ENCODE measurements at places on chromosomes 11 and 22.
A peak's percentile ranks its signal among the peaks of the same experiment; 100 is the strongest.

- DNase-seq = no peak
These were observed 437.8 kb downstream of the DYNC2H1 start for GRCh38 chr11:103547024-103547423.

DNA sequence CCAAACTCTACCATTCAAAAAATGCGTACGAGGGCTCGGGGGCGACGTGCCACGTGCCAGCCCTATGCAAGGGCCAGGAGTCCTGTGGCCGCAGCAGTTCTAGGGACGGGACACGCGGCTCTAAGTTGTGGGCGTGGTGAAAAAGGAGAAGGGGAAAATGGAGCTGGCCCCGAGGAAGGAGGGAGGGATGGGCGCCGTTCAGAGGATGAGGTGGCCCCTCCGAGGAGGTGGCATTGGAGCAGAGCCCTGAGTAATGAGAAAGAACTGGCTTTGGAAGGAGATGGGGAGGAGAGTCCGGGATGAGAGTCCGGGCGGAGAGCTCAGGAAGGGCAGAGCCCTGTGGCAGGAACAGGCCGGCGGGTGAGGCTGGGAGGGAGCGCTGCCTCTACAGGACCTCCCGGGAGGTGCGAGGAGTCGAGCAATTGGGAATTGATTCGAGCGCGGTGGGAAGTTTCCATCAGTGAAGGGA is 21.0 kb downstream of the OTUB1 start:
- DNase-seq = peak; percentile 75

DNA sequence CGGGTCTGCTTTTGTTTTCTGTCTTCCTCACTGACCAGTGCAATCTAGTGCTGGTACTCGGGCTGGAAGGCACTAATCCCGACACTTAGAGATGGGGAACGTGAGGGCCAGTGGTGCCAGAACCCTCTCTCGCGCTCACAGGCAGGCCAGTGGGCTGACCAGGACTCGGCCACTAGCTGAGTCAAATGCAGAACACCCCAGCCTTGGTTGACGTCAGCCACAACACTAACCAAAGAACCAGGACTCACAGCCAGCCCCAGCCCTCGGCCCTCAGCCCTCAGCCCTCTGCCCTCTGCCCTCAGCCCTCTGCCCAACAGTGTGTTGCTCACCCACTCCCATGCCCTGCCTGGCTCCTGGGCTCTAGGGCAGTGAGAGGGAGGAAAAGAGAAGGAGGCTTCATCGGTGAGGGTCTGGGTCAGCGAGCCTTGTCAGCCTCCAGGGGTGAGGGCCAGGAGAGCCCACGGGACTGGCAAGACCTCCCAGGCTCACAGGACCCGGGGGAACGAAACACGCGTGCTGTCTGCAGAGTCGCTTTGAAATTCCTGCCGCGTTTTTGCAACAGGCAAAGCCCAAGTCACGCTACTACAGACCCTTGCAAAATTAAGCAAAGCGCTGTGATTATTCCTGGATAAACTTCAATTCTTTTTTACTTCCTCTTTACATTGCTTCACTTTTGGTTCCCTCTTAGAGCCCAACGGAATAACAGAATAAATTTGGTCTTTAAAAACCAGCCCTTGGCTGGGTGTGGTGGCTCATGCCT is 27.5 kb downstream of the KIAA0930 start:
- DNase-seq = peak; percentile 63

DNA sequence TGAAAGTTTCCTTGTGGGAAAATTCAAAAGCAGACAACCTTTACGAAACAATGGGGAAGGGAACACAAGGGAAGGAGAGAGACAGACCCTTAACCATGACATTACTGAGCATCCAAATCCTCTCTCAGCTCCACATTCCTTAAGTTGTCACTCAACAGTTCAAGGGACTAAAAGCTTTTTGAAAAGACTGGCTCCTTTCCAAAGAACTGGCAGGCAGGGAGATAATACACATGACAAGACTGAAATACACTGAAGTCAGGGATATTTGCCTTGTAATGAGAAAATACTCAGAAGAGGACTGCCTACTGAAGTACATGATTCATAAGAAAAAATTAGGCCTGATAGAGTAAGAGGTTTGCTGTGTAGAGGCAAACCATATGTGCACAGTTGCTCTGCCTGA is 69.1 kb downstream of the SMCO4 start:
- DNase-seq = no peak

GRCh38 chr11:3959015-3959902 is 103.8 kb downstream of the STIM1 start:
- DNase-seq = peak; percentile 50

DNA sequence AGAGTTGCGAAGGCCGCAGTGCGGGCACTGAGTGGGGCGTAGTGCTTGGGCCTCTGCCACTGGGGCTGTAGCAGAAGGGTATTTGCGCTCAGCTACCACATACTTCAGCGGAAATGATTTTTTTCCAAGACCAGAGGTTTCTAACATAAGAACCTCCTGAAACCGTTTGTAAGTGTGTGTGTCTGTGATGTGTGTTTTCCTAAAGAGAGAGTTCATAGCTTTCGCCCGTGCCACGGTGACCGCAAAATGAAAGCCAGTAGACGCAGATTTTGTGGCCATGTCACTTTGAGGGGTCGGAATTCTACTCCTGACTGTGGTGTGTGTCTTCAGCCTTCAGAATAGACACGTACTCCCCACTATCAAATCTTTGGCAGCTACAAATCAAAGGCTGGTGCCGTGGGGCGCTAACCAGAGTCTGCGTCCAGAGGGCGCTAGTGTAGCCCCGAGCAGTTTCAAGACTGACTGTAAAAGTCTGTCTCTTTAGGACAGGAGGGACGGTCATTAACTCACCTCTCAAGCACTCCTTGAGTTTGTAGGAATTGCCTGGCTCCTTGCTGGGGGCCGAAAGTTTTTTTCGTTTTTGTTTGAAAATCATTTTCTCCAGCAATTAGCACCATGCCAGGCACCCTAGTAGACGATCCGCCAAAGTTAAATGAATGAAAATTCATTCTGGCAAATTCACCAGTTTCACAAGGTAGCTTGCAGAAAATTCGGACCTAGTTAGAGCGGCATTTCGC is 2.5 kb upstream of the CALCA start:
- no peak for DNase-seq

Data from hepatic stellate cell (primary cell).